Activated T-helper 1 cell treated with Interleukin-2 at 50 U/mL for 16 hours (primary cell): ENCODE measurements at places on chromosomes 5 and 9.

DNA sequence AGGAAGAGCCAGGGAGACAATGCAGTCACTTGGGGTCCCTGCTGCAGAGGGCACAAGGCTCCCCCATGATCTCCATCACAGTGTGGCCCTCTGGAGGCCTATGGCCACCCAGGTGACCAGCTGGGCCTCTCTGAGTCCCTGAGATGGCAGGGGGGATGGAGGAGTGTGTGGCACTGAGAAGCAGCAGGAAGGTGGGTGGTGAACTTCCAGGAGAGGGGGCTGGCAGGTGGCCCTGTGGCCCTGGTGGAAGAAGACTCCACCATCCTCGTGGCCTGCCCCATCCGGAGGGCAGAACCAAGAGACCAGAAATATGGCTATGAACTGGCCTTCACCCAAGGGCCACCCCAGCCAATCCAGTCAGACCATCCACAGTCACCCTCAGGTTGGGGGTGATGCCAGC, 31.7 kb upstream of the AFAP1L1 start:
- no peak for DNase-seq

GRCh38 chr5:94832685-94833084, 214.2 kb downstream of the SLF1 start:
- DNase-seq, result no peak

GRCh38 chr5:20604992-20605391, 617.0 kb upstream of the CDH18 start:
- DNase-seq, result no peak

DNA sequence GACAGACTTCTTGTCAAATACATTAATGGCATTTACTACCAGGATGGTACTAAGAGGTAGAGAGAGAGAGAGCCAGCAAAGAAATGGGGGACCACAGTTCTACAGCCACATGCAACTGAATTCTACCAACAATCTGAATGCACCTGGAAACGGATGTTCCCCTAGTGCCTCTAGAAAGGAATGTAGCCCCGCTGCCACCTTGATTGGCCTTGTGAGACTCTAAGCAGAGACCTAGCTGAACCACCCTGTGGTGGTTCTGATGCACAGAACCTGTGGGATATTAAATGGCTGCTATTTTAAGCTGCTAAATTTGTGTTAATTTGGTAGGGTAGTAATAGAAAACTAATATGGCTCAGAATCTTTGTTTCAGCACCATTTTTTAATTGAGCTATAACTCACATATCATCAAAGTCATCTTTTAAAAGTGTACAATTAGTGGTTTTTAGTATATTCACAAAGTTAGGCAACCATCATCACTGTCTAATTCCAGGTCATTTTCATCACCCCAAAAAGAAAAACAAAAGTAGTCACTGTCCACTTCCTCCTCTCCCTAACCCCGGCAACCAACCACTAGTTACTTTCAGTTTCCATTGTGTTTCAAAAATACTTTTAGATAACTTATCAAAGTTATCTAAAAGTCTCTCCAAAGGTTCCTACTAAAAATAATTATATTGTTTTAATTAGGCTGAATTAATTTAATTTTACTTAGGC, 51.7 kb downstream of the CPLANE1 start:
- DNase-seq, result no peak

- DNase-seq, result no peak
These were observed 17.3 kb downstream of the TRIM7 start for GRCh38 chr5:181187500-181188213.

DNA sequence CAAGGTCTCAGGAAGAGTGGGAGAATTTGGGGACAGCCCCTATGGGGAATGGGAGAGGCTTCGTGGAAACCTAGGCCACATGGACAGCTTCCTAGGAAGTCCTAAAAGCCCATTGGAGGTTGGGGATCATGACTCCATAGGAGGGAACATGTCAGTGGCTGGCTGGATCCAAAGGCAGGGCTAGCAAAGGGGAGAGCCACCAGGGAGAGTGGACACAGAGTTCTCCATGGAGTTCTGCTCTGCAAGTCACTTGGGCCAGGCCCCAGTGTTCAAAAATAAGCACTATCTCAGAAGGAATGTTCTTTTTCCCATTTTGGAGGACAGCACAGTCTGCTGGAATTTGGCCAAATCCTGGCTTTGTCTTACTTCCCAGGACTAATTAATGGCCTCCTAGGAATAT, 140.6 kb upstream of the RAD23B start:
- no peak for DNase-seq

DNA sequence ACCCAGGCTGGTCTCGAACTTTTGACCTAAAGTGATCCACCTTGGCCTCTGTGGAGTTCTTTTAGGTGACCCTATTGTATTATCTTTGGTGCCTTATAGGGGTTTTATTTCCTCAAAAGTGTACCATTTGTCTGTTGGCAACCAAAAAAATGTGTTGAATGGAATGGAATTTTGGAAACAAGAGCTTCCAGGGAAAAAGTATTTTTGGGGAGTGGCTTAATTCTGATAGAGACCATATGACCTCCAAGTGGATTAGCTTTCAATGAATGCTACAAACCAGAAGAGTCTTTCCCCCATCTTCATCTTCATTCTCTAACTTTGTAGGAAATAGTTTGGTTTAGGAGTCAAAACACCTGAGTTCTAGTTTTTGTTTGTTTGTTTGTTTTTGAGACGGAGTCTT, 3.4 kb upstream of the OGN start:
- no peak for DNase-seq

- DNase-seq, result no peak
These were observed 596 bp upstream of the FGFR4 start for GRCh38 chr5:177085985-177086653.

- no peak for DNase-seq
These were observed 621 bp downstream of the PCDHA13 start for GRCh38 chr5:140882591-140882899.

- DNase-seq, result no peak
These were observed 552.5 kb upstream of the FTMT start for GRCh38 chr5:121299153-121299552.

DNA sequence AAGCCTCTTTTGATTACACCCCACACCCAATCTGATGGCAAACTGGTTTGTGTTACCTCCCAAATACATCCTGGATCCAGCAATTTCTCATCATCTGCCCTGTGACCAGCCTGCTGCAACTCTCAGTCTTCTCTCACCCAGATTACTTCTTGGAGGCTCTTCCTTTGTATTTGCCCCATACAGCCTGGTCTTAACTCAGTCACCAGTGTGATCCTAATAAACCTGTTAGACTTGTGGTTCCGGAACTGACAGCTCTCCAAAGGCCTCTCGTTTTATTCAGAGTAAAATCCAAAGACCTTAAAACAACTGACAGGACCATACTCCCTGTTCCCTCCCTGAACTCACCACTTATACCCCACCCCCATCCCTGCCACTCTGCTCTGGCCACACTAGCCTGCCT, 228.2 kb upstream of the PAPPA start:
- no peak for DNase-seq

DNA sequence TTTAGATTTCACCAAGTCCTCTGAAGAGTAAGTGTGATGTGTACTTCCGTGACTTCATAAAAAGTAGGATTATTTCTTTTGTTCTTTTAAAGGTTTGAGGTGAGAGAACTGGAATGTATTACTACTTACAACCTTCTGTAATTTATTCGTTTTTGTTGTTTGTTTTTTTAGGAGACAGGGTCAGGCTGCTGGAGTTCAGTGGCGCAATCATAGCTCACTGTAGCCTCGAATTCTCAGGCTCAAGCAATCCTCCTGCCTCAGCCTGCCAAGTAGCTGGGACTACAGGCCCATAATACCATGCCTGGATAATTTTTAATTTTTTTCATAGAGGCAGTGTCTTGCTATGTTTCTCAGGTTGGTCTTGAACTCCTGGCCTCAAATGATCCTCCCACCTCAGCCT, 68.3 kb upstream of the RETREG1 start:
- no peak for DNase-seq

DNA sequence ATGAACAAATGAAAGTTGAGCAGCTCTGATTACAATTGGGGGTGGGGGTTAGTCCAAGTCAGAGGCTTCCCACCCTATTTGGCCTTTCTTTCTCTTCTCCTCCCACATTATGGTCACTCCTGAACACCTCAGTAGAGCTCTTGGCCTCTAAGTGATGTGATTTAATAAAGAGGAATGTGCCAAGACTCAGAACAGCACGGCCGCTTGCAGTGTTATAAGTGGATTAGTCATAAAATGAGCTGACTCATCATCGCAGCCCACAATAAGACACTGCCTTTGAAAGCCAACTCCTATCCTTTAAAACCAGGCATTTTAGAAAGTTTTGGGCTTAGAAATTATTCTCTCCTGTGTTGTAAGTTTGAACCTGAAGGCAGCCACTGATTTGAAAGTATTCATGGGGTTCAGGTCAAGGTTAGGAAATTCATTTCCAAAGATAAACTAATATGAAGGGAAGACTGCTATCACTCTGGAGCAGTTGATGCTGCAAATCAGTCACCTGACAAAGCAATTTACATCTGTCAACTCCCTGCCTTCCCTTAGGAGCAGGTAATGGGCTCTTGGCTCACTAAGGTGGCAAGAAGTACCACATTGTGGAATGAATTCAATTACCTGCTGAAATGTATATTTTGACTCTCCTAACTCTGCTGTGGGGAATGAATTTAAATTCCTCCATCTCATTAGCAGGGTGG, 283.6 kb upstream of the NMUR2 start:
- DNase-seq, result no peak

- DNase-seq, result no peak
These were observed 56.5 kb upstream of the COL5A1 start for GRCh38 chr9:134585021-134585561.

DNA sequence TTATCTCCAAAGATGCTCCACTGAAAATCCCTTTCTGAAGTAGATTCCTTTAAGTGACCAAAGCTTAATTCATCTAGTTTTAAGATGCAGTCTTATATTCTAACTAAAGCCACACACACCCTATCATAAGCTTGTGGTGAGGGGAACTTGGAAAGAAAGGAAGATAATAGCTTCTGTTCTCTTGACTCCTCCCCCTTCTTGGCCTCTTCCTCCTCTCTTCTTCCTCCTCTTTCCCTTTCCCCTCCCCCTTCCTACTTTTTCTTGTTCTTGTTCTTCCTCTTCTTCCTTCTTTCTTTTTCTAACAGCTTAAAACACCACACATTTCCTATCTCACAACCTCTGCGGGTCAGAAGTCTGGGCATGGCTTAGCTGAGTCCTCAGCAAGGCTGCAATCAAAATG, 23.5 kb downstream of the IL7R start:
- DNase-seq, result no peak

DNA sequence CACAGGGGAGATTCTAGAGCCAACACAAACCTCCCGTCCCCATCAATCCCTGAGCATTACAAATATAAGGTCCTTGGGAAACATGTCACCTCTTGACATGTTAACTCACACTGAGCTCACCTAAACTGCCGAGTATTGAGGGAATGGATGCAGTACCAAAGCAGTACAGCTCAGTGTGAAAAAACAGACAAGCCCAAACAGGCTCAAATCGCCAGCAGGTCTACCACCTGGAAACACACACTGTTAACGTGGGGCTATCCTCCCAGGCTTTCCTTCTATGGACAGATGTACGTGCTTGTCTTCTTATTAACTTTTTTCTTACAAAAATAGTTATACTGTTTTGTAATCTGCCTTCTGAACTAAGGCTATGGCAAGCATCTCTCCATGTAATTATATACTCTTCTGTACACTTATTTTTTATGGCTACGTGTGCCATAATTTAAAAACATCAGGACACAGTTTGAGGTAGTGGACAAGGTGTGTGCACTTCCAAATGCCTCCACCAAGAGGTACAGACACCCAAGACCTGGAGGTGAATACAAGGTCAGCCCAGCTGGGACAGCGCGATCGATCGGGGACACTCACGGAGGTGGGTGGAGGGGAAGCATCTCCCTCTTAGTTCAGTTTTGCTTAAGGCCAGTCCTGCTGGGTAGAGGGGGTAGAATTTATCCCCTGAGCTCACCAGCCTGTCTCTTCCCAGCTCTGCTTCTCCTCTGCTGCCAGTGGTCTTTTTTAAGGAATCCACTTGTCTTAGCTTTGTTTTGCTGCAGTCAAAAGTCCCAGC, 76.5 kb downstream of the DAP start:
- no peak for DNase-seq

- DNase-seq, result no peak
These were observed 202.6 kb downstream of the PIK3R1 start for GRCh38 chr5:68418201-68418600.

DNA sequence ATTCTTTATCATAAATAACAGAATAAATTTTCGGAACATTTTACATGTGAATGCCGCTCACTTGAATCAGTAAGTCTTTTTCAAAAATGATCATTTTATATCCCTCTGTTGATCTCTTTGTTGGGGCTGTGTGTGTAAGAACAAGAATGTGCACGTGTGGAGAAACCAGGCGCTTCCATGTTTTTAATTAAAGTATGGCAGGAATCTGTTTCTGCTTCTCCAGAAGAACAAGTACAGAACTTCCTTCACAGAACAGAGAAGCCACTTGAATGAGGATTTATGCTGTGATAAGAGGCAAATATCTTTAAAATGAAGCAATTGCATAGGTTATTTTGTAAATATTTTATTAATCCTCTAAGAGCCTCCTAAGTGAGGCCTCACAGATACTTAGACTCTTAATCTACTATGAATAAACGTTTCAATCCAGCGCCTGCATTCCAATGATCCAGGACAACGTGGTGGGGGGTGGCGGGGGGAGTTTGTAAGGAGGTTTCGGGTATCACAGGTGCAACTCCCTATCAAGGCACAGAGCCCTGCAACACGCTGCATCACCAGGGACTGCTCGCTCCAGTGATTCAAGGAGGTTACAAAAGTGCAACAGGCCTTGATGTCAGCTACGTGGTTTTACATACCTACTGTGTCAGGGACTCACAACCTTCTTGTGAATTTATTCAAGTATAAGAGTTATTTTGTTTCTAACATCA, 409.2 kb downstream of the BNC2 start:
- no peak for DNase-seq

DNA sequence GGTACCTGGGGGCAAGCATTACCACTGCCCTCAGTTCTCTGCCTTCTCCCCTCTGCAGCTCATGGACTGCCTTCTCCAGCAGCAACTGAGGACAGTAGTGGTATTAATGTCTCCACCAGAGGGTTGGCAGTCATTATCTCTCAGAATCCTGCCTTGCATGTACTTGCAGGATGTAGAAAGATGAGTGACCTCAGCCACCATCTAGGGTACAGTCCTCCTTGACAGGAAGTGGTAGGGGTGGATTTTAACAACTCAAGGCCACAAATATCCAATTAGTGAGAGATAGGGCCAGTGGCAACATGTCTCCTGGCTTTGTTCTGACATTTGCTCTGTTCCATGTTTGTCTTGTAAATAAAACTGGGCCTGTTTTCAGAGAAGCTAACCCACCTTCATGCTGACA, 47.2 kb downstream of the F2R start:
- no peak for DNase-seq

DNA sequence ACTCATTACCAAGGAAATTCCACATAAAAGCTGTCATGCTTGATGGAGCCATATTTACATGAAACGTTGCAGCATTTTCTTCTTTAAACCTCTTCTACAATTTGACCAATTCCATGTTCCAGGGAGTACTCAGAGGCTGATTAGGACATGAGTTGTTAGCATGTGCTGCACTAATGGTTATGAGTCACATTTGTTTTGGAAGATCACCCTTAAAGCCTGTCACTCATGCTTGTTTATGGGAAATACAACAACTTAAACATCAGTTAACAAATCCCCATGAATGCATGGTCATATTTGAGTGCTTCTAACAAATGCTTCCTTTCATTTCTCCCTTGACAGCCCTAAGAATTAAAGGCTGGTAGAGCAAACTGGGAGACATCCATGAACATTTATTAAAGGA, 156.1 kb downstream of the GHR start:
- no peak for DNase-seq

- no peak for DNase-seq
These were observed 9.1 kb downstream of the BRD3 start for GRCh38 chr9:134058716-134059115.

- no peak for DNase-seq
These were observed 161.9 kb downstream of the MACROH2A1 start for GRCh38 chr5:135236908-135237747.

GRCh38 chr5:158801268-158801667, 298.4 kb downstream of the EBF1 start:
- no peak for DNase-seq
